ENCODE measurements at places on chromosomes 11 and 22.

GRCh38 chr11:82899186-82899820, 927 bp downstream of the PRCP start:
- DNase-seq: peak; percentile 11

DNA sequence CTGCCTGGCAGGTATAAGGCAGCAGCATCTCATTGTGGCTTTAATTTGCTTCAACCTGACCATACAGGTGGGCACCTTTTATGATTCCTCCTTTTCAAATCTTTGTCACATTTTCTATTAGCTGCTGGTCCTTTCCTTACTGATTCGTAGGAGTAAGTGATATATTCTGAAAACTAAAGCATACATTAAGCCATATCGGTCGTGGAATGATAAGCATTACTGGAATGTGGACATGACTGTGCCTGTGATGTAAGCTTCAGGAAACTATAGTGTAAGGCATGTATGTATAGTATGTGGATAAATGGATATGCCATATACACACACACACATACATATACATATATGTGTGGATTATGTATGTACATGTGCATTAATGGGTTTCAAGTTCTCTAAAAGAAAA, 20.8 kb downstream of the YPEL1 start:
- DNase-seq: no peak

- peak; percentile 42 for DNase-seq
Observed at GRCh38 chr11:63443714-63444113, 47.3 kb downstream of the PLAAT5 start.

DNA sequence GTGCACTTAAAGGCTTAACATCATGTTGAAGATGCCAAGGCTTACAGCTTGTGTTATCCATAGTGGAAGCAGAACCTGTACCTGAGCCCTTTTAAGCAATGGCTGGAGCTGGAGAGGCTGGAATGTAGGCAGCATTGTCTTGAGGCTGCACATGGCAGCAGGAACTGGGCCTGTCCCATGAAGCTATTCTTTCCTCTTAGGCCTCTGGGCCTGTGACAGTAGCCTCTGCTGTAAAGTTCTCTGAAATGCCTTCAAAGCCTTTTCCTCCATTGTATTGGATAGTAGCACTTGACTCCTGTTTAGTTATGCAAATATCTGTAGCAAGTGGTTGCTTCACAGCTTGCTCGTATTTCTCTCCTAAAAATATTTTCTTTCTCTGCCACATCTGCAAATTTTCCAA, 127.4 kb upstream of the ANO5 start:
- DNase-seq: no peak

GRCh38 chr11:6671991-6672390, 11.1 kb downstream of the MRPL17 start:
- DNase-seq: no peak

GRCh38 chr22:25554689-25555088, 9.8 kb upstream of the GRK3 start:
- DNase-seq: no peak

DNA sequence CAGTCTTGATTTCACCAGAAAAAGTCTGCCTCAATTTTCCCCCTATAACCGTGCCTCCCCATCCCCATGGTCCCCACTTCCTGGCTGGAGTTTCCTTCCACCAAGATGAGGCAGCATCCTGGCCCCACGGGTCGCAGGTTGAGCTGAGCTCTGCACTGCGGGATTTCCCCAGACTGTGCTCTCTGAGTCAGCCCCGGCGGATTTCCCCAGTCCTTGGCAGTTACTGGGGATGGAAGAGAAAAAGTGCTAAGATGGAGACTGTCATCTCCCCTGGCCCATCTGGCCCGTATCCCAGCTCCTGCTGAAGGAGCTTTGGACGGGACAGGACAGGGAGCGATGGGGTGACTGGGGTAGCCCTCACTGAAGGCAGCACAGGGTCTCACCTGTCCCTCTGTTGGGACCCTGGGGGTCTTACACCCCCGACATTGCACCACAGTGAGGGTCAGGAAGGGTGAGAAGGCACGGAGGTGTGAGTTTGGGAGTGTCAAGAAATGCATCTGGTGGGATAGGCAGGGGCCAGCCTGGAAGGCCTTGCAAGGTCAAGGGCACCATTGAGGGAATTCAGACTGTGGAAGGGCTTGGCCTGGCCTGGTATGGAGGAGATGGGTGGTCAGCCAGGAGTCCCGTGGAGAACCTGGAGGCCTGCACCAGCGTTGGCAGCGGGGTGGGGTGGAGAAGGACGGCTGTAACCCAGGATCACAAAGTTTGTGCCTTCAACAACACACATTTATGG, 36.5 kb downstream of the NADSYN1 start:
- peak; percentile 67 for DNase-seq

DNA sequence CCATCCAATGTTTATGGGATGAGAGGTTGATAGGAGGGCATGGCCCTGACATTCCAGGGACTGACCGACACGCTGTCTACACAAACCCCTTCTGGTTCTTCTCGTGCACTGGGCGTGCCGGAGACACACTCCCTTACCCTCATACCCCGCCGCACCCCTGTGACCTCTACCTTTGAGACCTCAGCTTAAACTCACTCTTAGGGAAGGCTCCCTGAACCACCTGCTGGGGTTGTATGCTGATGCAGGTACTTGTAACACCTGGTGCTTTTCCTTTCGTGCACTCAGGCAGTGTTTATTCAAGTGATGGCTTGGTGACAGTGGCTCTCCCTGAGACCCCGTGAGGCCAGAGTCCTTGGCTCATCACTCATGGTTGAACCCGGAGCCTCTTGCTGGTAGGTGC, 12.0 kb downstream of the PPARA start:
- no peak for DNase-seq

- peak; percentile 91 for DNase-seq
Observed at GRCh38 chr11:114159802-114160632, 100.5 kb downstream of the ZBTB16 start.

GRCh38 chr11:17636721-17637120, 82.7 kb upstream of the MYOD1 start:
- no peak for DNase-seq

DNA sequence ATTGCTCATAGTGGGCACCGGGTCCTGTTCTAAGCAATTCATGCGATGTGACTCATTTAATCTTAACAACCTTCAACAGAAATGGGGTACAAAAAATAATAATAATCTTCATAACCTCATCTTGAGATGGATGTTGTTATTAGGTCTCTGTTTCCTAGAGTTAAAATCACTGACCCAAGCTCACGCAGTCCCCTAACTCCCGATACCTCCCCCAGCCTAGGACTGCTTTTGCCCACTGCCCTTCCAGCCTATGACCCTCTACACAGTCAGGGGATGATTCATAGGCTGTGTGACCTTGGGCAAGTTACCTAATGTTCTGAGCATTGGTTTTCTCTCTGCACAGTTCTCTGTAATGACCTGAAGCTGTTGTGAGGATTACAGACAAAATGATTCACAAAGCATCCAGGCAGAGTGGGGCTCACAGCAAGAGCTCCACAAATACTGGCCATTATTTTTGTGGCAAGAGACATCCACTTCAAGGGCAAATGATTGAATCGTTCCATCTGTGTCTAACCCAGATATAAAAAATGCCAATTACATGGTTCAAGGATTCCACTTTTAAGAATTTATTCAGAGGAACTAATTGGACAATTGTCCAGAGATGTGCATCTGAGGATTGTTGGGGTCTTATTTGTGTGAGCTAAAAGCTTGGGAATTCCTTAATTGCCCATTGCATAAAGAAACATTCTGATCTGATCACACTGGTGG, 20.0 kb downstream of the MTFP1 start:
- no peak for DNase-seq

GRCh38 chr11:66546966-66547661, 411 bp downstream of the ACTN3 start:
- DNase-seq: no peak

- DNase-seq: peak; percentile 86
Observed at GRCh38 chr11:128472128-128473089, 114.9 kb downstream of the ETS1 start.

DNA sequence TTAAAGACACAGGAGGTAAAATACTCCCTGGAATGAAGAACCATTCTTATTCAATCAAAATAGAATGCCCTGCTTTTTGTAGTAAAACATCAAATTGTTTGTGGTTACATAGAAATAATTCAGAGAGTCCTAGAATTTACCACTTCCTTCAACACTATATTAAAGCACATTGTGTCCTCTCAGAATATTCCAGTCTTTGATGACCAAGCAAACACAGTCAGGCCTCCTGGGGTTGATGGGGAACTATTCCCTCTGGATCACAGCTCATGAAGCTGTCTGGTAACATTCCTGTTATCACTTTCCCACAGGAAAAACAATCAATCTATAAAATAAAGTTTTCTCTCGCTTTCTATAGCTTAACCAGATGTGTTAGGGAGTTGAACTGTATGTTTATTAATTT, 389.3 kb downstream of the KCNA4 start:
- no peak for DNase-seq

DNA sequence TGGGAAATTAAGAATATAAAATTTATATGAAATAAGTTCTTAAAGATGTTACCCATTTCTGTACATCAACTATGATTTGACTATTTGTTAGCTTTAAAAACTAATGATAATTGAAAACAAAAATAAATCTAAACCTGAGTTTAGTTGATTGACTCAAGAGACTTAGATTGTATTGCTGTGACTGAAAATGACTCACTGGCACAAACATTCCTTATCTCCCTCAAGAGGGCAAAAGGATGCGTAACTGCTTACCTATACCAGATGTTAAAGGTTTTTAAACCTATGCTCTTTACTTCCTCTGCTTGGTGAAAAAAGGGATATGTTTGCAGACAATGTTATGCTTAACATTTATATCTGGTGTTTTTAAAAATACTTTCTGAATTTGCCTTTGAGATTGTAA, 30.3 kb downstream of the ATM start:
- DNase-seq: no peak

- DNase-seq: no peak
Observed at GRCh38 chr22:20552443-20553401, 45.3 kb downstream of the MED15 start.

DNA sequence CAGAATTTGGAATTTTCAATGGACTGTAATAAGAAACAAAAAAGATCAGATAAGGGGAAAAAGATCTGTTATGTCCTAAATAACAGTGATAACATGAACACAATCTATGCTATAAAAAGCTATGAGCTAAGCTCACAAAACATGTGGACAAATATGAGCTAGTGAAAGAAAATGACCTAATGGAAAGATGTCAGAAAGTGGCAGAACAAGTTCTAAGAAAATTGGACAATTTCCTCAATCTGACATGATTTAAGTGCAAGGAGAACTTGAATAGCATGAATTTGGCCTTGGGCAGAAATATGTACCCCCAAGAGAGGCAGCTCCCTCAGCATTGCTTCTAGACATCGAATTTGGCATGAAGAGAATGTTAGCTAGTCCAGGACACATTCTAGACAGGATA, 212.0 kb upstream of the PGR start:
- no peak for DNase-seq

DNA sequence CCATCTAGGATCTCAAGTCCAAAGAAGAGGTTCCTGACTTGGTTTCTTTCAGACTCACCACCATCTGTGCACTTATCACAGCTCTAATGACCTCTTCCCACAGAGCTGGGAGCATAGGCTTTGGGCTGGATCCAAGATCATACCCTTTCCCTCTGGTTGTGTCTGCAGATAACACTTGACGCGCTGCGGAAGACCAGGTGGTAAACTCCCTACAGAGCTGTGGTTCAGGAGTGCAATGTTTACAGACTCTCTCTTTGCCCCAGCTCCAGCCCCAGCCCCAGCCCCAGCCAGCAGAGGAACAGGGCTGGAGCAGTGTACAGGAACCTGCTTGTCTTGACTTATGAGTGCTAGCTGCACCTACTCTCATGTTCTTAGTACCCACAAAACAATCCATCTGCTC, 274.4 kb upstream of the SYN3 start:
- no peak for DNase-seq

- no peak for DNase-seq
Observed at GRCh38 chr11:111329306-111330204, 31.2 kb downstream of the POU2AF3 start.

DNA sequence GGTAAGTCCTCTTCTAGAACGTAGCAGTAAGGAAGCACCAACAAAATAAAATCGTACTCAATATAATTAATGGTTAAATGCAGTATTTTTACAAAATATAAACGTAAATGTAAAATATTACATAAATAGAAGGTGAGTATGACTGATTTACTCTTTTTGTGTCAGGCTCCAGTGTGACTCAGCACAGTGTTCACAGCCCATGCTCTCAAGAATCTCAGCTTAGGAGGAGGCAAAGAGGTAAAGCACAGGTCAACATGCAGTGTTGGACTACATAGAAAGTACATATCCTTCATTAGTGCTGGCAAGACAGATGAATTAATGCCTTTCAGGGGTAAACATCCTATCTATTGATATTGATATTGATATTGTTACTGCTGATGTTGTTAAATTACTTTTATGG, 2050.6 kb upstream of the RAG2 start:
- no peak for DNase-seq

- no peak for DNase-seq
Observed at GRCh38 chr11:2465202-2466068, 20.6 kb downstream of the KCNQ1 start.

DNA sequence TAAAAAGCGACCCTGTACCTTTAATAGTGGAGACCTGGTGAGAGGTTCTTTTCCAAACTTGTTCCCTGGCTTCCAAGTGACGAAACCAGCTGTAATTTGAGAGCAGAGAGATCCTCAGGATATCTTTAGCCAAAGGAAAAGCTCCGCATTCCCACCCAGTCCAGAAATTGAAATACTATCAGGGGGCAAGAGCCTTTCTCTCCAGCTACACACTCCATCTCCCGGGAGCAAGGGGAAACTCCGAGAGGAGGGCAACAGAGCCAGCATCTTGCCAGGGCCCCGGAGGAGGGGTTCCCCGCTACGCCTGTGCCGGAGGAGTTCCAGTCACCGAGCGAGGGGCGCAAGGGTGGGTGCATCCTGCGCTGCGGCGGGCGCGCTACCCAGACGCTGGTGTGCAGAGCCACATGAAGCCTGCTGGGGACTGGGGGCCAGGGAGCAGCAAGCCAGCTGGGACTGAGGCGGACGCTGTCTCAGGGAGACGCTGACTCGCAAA, at the start of gene FIBIN:
Gene FIBIN, plus strand, starts transcription at position 148 of the 493 bp plus-strand sequence. CDS start 415 bp downstream, outside the sequence.
- no peak for DNase-seq

DNA sequence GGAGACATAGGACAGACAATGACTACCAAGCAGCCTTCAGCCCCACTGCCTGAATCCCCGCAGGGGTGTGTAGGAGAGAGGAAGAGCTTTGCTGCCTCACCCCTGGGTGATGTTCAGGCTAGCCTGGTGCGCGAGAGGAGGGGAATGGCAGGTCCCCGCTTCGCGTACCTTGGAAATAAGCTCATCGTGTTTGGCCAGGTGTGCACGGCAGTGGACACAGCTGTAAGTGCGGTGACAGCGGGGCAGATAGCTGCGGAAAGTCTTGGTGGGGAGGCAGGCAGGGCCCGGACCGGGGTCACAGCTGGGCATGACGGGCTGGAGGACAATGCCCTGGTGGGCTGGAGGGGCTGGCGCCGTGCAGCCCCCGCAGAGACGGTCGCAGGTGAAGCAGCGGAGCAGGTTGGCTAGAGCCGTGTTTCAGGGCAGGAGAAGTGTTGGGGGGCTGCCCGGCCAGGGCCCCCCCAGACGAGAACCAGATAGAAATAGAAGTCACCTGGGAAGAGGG, 2.9 kb downstream of the YPEL4 start:
- no peak for DNase-seq

Measured in activated T-cell treated with anti-CD3 and anti-CD28 coated beads, Interleukin-2, amount 50 U/mL, for 72 hours (primary cell).